Activated B cell treated with CpG ODN at 0.5 μM for 24 hours (primary cell): ENCODE measurements at places on chromosomes 2 and 18.

DNA sequence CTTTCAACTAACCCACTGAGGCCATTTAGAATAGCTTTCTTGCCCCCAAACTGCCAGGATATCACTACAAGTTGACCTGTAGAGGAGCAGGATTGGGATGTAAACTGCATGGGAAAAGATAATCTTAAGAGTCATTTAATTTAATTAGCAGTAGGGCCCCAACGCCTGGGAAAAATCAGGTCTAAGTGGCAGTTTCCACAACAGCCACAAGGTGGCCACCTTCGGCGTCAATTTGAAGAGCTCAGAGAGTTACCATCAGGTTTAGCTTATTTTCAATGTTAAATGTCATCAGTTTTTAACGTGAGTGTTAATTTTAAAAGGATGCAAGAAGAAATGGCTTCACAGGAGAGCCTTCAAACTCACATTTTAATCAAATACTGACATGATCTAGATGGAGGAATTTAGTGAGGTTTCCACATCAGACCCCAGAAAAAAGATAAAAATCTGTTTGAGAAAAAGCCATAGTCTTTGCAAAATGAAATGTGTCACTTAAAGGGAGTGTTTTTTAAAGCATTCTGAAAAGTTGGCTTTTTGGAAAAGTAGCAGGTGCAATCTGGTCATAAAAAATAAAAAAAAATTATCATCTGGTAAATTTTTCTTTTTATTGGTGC is 77.3 kb upstream of the UPP2 start:
- no peak for DNase-seq
- no peak overlapping the region for H3K27ac ChIP-seq
- H3K4me3 ChIP-seq: no peak overlapping the region
- no peaks in the 10 kb centered on the region for H3K36me3 ChIP-seq

GRCh38 chr2:133498662-133499585 is 69.3 kb downstream of the NCKAP5 start:
- peaks cover 2% of the 10 kb centered on the region for H3K4me1 ChIP-seq
- DNase-seq: no peak
- no peak overlapping the region for H3K4me3 ChIP-seq

DNA sequence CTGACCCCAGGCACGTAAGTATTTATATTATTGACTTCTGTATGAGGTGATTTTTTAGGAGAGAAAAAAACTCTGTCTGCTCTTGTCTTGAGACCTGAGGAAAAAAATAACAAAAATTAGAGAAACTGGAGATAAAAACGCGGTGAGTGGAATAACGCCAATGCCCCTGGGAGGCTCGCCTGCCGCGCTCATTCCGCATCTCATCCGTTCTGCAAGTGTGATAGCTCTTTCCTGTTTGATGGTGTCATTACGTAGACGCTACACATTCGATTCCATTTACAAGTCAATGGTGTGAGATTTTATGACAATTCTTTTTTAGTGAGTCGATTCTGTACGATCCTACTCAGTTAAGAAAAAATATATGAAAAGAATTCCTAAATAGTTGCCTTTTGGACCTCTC is 194.3 kb upstream of the SMIM21 start:
- no peak for DNase-seq
- H3K36me3 ChIP-seq: no peaks in the 10 kb centered on the region
- no peak overlapping the region for H3K27ac ChIP-seq

DNA sequence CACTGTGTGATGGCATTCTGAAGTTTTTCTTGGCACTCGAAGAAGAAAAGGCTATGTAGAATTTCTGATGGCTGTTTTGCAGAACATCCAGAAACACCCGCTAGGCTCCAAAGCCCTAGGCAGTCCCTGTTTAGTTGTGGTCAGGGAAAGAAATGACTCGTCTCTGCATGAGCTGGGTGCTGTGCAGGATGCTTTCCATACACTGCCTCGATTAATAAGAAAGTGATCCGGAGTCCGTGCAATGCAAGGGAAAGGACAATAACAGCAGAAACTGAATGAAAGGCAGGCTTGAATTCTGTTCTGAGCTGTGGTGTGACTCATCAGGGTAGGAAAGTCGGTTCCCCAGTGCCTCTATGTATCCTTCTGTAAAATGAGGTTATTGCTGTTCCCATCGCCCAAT is 18.7 kb downstream of the MAPRE3 start:
- H3K36me3 ChIP-seq: no peaks in the 10 kb centered on the region
- DNase-seq: no peak
- H3K4me3 ChIP-seq: no peak overlapping the region
- no peak overlapping the region for H3K27ac ChIP-seq
- H3K27me3 ChIP-seq: no peaks in the 10 kb centered on the region

- no peaks in the 10 kb centered on the region for H3K27me3 ChIP-seq
- H3K36me3 ChIP-seq: no peaks in the 10 kb centered on the region
- H3K4me3 ChIP-seq: no peak overlapping the region
- DNase-seq: no peak
- H3K27ac ChIP-seq: no peak overlapping the region
Measured at GRCh38 chr2:5123582-5124196, 568.5 kb upstream of the SOX11 start.

GRCh38 chr18:2223449-2223848 is 347.9 kb downstream of the METTL4 start:
- no peak overlapping the region for H3K4me3 ChIP-seq
- no peaks in the 10 kb centered on the region for H3K4me1 ChIP-seq
- no peak overlapping the region for H3K27ac ChIP-seq
- DNase-seq: no peak
- no peaks in the 10 kb centered on the region for H3K36me3 ChIP-seq

DNA sequence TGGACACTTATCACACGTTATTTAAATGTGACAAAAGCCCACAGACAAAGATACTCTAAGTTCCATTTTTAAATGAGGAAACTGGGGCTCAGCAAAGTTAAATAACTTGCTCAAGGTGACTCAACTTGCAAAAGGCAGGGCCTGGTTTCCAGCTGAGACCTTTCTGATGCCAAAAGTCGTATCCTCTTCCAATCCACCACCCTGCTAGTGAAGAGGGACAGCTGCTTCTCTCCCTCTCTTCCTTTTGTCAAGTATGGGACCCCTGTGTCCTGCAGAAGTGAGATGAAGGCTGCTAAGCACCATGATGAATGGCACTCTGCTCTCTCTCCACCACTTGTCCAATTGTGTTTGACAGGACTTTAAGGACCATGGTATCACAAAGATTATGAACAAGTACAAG is 140.9 kb downstream of the DYM start:
- no peak overlapping the region for H3K27ac ChIP-seq
- H3K36me3 ChIP-seq: peaks cover 24% of the 10 kb centered on the region
- no peak for DNase-seq
- H3K27me3 ChIP-seq: no peaks in the 10 kb centered on the region
- H3K4me1 ChIP-seq: no peaks in the 10 kb centered on the region

- H3K27ac ChIP-seq: no peak overlapping the region
- no peak overlapping the region for H3K4me3 ChIP-seq
- H3K27me3 ChIP-seq: peaks cover 4% of the 10 kb centered on the region
- no peak for DNase-seq
Measured at GRCh38 chr2:128978212-128978611, 659.5 kb upstream of the HS6ST1 start.
